Caki2 (cell line): ENCODE measurements at places on chromosomes 3 and 15. TPM values are rescaled to one million over a fixed set of nuclear protein-coding genes. Genes with fewer than 3 reads are reported as not detected.

GRCh38 chr3:60555686-60556354 lies 695.4 kb downstream of the FHIT start:
- peak; percentile 80 for DNase-seq

GRCh38 chr3:65685621-65686235 lies 353.0 kb downstream of the MAGI1 start:
- DNase-seq: no peak

Gene TOPBP1
- total RNA-seq: 22.1 and 50.7 TPM in 2 replicates

- no peak for DNase-seq
Observed at GRCh38 chr3:10389339-10389738, 68.4 kb upstream of the SEC13 start.

Gene MNS1
- 1.1 and 4.2 TPM in 2 replicates for total RNA-seq

Gene PCOLCE2
- 70.4 and 88.2 TPM in 2 replicates for total RNA-seq

- no peak for DNase-seq
Observed at GRCh38 chr3:101685870-101686307, 629 bp downstream of the RPL24 start.

- peak; percentile 35 for DNase-seq
Observed at GRCh38 chr15:78077053-78077870, at the start of gene TBC1D2B. Gene TBC1D2B, minus strand, starts transcription at chr15:78077711. Its CDS starts 59 bp downstream, at chr15:78077652.

DNA sequence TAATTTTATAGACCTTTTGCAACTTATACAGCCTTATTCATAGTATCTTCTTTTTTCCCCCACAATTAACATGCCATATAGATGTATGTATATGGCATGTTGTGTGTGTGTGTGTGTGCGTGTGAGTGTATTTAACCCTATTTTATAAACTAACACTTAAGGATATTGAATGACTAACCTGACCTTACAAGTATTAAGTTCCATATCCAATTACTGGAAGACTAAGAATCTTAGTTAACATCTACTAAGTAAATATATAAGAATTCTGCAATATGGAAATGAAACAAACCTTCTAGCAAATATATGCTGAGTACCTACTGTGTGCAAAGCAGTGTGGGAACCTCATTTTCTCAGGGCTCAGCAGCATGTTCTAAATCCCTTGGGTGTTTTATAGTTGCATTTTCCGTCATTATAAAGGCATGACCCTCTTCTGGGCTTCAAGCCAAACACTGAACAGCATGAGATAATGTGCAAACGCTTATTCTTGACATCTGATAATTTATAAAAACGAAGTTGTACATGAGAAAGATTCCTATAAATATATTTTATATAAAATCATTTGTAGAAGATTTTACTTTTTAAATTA lies 105.5 kb downstream of the NLGN1 start:
- no peak for DNase-seq

- peak; percentile 37 for DNase-seq
Observed at GRCh38 chr3:61789861-61790260, 228.5 kb downstream of the PTPRG start.

DNA sequence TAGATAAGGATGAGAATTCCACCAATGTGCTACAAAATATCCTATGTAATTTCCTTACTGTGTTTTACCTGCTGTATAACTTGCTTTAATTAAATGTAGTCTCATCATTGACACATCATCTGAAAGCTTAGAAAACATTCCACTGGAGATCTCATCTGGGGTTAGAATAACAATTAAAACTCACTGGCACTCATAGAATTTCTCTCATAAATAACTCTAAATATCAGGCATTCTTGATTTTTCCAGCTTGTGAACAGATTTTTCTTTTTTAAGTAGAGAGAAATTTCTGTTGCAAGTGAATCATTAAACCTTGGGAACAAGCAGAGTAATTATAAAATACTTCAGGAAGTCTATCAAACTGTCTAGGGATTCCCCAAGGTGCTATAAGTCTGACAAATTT lies 843.8 kb downstream of the NAALADL2 start:
- peak; percentile 71 for DNase-seq

DNA sequence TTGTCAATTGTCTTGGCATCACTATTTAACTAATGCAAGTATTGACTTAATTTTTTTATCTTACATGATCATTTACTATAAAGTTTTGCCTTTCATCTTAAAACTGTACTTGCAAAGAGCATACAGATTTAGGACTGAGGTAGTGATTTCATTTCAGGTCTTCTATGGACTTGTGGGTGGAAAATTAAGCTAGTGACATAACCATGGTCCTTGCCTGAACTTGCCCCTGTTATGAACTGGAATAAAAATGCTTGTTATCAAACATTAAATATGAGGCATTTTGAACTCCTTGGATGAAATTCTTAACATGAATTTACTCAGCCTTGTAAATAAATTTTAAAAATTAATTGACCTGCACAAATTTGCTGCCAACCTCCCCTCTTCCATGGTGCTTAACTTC lies 712.0 kb downstream of the NAALADL2 start:
- no peak for DNase-seq
